Stimulated activated CD4-positive, alpha-beta T cell treated with anti-CD3 and anti-CD28 coated beads, Interleukin-12 subunit alpha, Interleukin-12 subunit beta, amount 100 ng/mL, for 48 hours (primary cell): ENCODE measurements at places on chromosomes 7 and 10.
A peak's percentile ranks its signal among the peaks of the same experiment; 100 is the strongest.

DNA sequence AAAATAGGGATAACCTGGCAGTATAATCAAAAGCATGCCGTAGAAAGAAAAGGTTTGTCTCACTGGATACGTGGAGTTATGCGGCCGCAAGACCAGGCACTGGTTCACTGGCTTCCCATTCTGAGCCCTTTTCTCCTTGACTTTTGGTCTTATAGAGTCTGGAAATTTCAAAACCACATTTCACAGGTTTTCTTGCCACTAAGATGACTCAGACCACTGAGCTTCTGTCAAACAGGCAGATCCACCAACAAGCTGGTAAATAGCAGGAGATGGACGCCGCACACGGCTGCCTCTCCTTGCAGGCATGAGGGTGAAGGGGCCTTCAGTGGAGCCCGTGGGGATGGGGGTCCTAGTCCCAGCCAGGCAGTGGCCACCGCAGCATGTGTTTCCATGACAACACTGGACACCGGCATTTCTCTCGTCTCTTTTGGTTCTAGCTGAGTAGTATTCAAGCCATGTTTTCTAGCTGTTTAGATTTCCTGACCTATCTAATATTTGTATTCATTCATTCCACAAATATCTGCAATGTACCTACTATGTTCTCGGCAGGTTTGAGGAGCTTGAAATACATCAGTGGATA lies 55.5 kb downstream of the KLF6 start:
- no peak for DNase-seq

- no peak for DNase-seq
Measured at GRCh38 chr10:80324086-80324485, 32.5 kb downstream of the DYDC1 start.

DNA sequence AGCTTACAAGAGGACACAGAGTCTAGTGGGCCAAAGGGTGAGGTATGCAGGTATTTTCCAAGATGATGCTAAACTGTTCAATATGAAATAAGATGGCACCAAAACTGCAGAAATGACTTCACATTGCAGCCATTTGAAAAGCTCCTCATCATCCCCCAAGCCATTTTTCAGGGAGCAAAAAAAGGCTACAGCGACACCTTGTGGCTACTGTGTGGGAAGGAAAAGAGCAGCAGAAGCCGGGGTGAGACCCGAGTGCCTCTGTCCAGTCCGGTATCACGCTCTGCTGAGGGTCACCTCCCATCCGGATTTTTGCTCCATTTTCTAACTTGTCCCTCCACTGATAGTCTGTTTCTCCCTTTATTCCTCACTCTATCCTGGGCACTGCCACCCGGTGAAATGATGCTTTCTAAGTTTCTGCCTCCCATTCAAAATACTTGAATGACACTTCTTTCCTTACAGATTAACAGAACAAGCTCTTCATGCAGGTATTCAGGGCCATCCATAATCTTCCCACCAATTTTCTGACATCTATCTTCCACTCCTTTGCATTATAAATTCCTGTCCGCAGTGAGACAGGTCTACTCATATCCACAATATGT lies 220.2 kb downstream of the DGKI start:
- peak; percentile 44 for DNase-seq

DNA sequence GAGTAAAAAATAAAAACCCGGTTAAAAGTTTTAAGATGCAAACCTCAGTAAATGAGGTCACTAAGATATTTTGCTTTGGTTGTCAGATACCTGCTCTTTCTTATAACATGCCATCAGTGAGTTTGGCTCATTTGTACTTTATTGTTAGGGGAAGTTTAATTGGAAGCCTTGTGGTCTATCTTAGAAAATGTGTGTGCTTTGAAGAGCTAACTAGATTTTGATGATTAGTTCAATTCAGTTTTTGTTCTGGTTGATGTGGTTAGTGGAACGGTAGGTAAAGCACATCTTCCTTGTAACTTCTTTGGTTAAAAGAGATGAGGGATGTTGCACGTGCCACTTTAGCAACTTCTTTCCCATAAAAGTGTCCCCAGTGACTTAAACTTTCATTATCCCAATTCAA lies 353.4 kb upstream of the GALNT17 start:
- no peak for DNase-seq

GRCh38 chr7:44222776-44223261 lies 22.0 kb downstream of the YKT6 start:
- no peak for DNase-seq

- no peak for DNase-seq
Measured at GRCh38 chr10:22002591-22003176, 846 bp downstream of the DNAJC1 start.

- DNase-seq = no peak
Measured at GRCh38 chr7:115066634-115067033, 144.7 kb downstream of the MDFIC start.

- no peak for DNase-seq
Measured at GRCh38 chr7:127988751-127989150, 42.5 kb downstream of the LRRC4 start.

DNA sequence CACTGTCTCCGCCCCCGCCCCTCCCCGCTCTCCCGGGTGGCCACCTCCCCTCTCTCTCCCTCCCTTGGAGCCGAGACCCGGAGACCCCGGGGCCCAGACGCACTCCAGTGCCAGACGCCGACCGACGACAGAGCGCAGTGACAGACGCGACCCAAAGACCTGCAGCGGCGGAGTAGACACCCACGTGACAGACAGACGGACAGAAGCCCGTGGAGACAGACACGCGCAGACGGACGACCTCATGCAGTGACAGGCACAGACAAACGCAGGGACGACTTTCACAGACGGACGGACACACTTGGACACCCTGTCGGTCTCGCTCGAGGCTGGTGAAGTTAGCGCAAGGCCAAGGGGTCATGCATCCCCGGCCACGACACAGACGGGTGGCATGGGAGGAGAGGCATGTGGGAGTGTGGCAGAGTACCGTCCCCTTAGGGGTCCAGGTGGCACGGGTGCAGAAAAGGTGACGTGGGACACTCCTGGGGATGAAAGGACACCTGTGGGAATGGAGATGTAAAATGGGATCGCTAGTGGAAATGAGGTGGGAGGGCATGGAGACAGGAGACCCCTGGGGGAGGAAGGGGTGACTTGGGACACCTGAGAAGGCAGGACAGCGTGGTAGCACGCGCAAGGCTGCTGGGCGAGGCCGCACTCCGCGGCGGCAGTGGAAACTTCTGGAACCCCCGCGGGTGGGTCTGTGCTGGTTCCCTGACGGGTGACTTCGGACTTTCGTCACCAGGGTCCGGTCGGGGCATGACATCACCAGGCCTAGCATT lies 456 bp upstream of the ACHE start:
- DNase-seq = no peak

GRCh38 chr10:42866115-42866995 lies 83.8 kb downstream of the BMS1 start:
- DNase-seq = peak; percentile 28

- no peak for DNase-seq
Measured at GRCh38 chr7:52017802-52018679, 701.4 kb upstream of the COBL start.

DNA sequence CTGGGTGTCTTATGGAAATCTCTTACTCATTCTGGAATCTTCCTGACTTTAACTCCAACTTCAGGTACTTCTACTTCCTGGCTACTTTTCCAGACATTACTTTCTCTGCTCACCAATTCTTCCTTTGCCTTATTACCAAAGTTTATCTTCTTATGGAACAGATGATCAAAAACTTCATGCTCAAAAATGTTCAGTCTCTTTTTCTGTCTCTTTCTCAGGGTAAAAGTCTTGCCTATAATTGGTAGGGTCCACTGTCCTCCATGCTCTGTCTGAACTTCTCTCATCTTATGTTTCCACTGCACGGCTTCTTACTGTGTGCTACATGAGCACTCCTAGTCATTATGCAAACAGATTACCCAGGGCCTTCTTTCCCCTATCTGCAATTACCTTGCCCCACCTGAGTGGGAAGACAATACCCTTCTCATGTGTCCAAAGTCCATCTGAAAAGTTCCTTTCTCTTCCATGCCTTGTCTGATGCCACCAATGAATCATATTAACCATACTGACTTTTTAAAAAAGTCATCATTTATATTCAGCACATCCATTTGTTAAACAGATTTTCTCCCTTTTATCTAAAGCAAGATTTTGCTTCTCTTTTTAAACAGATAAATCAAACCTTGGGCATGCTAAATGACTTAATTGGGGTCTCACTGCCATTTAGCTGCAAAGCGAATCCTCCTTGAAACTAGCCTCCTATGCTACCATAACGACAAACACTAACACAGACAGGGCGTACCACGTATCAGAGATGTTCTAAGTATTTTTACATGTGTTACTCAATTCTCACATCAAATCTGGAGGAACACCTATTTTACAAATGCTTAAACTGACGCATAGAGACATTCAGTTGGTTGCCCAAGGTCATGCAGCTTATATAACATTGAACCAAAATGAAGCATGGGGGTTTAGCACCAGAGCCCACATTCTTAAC lies 48.8 kb downstream of the SEMA3C start:
- DNase-seq = no peak

DNA sequence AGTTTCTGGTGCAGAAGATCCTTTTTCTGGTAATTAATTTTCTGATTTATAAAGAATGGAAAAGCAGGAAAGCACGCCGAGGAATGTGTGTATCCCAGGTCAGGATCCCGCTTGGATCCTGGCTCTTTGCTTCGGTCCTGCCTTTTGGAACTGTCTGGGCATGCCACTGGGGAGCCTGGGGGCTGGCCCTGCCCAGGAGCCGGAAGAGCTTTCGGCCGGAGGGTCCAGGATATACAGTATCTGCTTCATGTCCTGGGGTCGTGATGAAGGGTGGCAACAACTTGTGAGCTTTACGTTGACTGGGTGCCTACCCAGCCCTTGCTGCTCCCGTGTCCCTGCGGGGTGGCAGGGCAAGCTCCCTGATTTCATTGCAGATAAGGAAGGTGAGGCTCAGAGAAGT lies 2.4 kb downstream of the SH2D4B start:
- no peak for DNase-seq

- DNase-seq = no peak
Measured at GRCh38 chr10:77101341-77101740, 536.3 kb downstream of the KCNMA1 start.

- no peak for DNase-seq
Measured at GRCh38 chr7:35249537-35249907, 4.4 kb downstream of the TBX20 start.

DNA sequence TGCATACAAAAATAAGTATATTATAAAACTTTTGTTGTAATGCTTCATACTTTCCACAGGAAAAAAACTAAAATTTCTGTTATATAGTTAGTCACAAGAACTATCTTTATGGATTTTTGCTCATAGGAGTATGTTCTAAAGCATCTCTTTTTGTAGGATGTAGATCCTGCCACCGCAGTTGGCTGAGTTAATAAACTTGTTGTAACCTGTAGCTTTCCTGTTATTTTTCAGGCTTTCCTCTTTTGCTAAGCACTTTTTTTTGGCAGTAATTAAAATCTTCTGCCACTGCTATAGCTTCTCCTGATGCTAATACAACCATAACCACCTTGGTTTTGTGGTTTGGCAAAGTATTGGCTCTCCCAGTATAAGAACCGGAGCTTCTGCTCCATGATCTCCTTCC lies 60.3 kb downstream of the WNT2 start:
- DNase-seq = no peak

- no peak for DNase-seq
Measured at GRCh38 chr7:92749832-92750446, 86.4 kb downstream of the CDK6 start.

DNA sequence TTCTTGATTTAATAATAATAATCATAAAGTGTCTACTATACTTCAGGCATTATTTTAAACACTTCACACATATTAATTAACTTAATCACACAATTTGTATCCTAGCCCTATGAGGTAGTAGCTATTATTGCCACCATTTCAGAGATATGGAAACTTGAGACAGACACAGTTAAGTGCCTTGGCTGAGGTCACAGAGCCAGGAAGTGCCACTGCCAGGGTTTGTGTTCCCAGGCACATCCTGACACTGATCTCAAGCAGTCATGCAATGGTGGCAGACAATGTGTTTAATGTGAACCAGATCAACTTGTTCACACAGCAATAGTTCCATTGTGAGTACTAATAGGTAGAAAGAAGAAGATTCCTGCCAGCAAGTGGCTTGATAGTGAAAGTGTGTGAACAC lies 666.0 kb downstream of the SUGCT start:
- no peak for DNase-seq

DNA sequence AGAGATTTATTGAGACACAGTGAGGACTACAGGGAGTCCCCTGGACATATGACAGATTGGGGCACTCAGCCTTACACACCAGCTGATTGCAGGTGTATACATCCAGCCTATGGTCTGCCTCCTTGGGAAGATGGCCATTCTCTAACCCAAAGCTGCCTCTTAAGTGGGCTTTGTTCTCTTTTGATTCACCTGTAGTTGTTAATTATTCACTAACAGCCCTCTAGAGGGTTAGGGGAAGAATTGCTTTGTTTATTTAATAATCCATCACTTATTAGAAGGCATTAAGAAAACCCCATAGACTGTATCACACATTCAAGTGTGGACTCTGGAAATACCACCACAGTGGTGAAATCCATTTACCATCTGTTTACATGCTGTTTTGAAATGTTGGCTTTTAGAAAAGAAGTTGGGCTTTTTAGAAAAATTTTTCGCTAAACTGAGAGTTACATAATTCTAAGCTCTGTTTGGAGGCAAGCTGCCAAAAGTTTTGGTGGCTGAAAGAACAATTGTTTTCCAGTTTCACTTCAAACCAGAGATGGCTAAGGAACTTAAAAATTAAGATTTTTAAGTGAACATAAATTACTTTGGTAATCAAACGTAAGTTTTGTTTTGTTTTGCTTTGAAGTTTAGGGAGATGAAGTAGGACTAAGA lies 379.1 kb downstream of the ADRA2A start:
- DNase-seq = no peak

DNA sequence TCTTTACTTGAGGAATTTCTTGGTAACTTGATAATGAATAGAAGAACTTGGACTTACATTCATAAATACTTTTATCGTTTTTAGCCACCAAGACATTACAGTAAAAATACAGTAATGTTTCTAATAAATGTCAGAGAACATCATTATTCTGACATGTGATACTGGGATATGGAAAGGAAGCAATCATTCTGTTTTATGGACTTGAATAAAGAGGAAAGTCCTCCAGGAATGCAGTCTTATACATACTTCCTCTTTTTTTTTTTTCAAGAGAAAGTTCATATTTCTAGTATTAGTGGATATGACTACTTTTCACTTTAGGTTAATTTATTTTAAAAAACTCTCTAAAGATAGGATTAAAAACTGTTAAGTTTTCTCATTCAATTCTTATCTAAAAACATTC lies 220.0 kb upstream of the SEMA3C start:
- no peak for DNase-seq

DNA sequence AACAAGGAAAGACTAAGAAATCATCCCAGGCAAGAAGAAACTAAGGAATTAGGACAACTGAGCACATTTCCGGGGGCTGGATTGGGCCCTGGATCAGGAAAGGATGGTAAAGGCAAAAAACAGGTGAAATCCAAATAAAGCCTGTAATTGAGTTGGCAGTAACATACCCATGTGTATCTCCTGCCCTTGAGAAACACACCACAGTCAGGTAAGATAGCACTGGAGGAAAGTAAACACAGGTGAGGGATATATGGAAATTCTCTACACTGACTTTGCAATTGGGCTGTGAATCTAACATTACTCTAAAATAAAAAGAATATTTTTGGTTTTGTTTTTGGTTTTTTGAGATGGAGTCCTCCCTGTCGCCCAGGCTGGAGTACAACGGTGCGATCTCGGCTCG lies 140.2 kb upstream of the FRMD4A start:
- no peak for DNase-seq

GRCh38 chr10:49752584-49752983 lies 9.5 kb downstream of the OGDHL start:
- no peak for DNase-seq

GRCh38 chr7:74312418-74313028 lies 23.3 kb downstream of the CLIP2 start:
- no peak for DNase-seq
